ENCODE measurements at places on chromosomes 13 and 19. TPM values are rescaled to one million over a fixed set of nuclear protein-coding genes. Genes with fewer than 3 reads are reported as not detected.

MYO1F gene
- total RNA-seq = 0.09 TPM

FGF21 gene
- total RNA-seq = not detected

CAPN12 gene
- not detected for total RNA-seq

LRRC63 gene
- under 0.01 TPM for total RNA-seq

C1QTNF9 gene
- total RNA-seq = not detected

PPM1N gene
- total RNA-seq = 0.90 TPM

NPAS1 gene
- not detected for total RNA-seq

CATSPERD gene
- total RNA-seq = not detected
